Stimulated activated CD4-positive, alpha-beta T cell treated with anti-CD3 and anti-CD28 coated beads, Interleukin-15, amount 100 ng/mL, for 1 hour (primary cell): ENCODE measurements at places on chromosomes 6 and 20.

- DNase-seq, result no peak
Observed at GRCh38 chr6:170025341-170025911, 265.5 kb downstream of the DLL1 start.

- no peak for DNase-seq
Observed at GRCh38 chr6:14943116-14943515, 302.8 kb upstream of the JARID2 start.

DNA sequence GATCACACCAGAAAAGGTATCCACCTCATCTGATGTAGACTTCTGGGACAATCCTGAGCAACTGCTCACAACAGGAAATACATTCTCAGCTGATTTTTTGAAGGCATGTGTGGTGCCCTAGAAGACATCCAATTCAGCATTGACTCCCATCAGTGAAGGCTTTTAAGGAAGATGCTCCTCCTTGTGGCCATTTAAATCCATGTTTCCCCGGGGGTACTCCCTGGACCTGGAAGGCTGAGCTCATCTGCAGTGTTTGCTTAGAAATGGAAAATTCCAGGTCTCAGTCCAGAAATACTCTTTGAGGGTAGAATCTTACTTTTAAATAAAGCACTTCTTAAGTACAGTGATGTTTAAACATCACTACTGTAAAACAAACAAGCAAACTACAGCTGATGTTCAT lies 195.5 kb upstream of the PDE10A start:
- DNase-seq, result no peak

GRCh38 chr6:170317076-170317475 lies 10.5 kb downstream of the FAM120B start:
- no peak for DNase-seq

DNA sequence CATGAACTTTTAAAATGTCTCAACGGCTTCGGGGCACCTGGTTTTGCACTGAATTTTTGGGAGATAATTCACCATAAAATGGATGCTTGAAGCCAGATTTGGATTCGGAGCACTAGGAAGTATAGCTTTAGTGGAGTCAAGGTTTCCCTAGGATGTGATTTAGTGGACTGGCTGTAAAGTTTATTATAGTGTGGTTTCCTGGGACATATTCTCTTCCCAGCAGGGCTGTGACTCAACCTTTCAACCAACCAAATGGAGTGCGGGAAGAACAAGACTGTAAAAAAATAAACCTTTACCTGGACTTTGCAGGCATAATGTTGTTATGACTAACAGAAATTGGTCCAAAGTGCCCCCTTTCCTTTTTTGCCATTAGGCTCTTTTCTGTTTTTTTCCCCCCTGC lies 327.4 kb upstream of the MAN1A1 start:
- DNase-seq, result no peak

DNA sequence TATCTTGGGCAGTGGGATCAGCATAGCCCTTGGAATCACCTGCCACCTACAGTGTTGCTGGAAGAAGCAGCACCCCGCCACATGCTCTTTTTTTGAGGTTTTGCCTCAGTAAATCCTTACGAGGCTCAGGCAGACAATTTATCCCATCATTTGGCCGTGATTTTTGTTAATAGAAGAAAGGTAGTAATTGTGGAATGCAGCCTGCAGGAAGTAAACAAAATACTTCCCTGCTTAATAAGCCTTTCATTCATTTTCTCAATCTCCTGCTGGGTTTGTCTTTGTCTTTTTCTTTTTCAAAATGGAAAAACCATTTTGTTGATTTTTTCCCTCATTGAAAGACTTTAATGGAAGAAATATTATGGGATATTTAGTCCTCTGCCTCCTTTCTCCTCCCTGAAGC lies 93.7 kb upstream of the CD83 start:
- no peak for DNase-seq

- DNase-seq, result no peak
Observed at GRCh38 chr6:78552435-78552834, 314.9 kb upstream of the IRAK1BP1 start.

GRCh38 chr6:135372758-135373157 lies 124.8 kb downstream of the AHI1 start:
- no peak for DNase-seq

GRCh38 chr6:157012355-157012754 lies 235.2 kb downstream of the ARID1B start:
- DNase-seq, result no peak

DNA sequence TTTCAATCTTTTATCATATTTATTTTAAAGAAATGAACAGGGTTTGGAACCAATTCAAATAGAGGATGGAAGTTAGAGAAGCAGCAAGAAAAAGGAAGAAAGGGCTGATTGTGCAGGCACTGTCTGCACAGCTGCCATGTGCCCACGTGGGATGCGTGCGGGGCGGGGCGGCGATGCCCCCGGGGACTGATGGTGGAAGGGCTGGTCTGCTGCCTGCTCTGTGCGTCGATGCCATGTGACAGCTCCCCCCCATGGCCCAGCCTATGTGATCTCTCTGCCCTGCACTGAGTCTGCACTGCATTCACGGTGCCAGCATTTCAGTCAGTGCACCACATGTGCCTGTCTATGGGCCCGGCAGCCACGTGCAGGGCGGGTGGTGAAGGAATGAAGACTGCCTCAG lies 96.4 kb downstream of the IRF4 start:
- DNase-seq, result no peak

GRCh38 chr20:18778690-18779392 lies 34.7 kb upstream of the SCP2D1 start:
- no peak for DNase-seq
